ENCODE measurements at places on chromosomes 2 and 18.
A peak's percentile ranks its signal among the peaks of the same experiment; 100 is the strongest.

DNA sequence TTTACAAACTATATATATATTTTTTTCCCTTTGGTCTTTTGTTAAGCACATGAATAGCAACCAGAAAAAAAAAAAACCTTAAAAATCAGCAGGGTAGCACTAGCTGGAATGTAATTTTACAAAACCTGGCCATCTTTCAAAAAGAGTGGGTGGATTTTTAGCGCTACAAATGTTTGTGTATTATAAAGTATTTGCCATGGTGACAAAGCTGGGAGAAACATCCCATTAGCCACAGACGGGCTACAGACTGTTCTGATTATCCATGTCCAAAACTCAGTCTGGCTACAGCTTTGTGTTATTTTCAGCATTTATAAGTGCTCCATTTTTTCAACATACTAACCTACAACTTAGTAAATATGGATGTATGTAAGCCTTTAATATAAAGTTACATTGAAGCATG is 249.5 kb upstream of the TANK start:
- DNase-seq, result no peak

DNA sequence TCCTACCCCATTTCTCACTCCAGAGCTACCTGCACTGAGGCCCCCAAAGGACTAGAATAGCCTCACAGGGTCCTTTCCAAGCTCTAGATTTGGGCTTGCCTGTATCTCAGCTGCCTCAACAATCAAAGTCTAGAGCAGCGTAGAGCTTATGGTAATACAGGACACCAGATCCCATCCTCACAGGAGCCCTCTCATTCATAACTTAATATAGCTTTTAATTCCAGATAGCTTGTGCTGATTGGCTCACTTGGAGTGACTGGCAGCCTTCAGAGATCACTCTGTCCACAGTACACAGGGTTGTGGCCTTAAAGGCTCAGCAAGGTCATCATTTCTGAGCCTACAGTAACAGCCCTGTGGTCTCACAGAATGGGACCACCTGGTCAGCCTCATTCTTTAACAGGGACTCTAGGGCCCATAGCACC is 51.4 kb downstream of the ZFP36L2 start:
- no peak for DNase-seq

- DNase-seq, result peak; percentile 6
These were observed 54.8 kb downstream of the RTP5 start for GRCh38 chr2:241924069-241924908.

GRCh38 chr18:49669403-49669802 is 107.5 kb downstream of the LIPG start:
- DNase-seq, result no peak

DNA sequence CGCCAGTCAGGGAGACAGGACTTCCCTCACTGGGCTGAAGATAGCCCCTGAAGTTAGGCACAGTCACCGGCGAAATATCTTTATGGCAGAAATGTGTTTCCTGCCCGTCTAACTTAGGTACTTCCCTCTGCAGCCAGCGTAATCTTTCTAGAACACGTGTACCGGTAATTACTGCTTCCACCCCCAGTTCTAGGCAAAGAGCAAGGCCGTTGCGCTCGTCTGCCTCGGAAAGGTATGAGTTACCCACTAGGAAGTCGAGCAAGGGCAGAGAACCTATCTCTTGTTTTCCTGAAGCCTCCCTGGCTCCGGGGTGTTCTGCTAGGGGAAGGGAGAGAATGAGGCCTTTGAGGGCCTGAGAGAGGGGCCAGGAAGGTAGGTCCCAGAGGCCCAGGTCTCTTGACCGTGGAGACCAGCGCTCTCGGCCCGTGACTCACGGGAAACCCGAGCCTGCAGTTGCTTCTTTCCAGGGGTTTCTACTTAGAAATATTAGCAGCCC is 70.0 kb downstream of the TWSG1 start:
- no peak for DNase-seq

- DNase-seq, result no peak
These were observed 131.1 kb downstream of the CDH2 start for GRCh38 chr18:28045880-28046279.
